ENCODE measurements at places on chromosomes 5 and 9.

DNA sequence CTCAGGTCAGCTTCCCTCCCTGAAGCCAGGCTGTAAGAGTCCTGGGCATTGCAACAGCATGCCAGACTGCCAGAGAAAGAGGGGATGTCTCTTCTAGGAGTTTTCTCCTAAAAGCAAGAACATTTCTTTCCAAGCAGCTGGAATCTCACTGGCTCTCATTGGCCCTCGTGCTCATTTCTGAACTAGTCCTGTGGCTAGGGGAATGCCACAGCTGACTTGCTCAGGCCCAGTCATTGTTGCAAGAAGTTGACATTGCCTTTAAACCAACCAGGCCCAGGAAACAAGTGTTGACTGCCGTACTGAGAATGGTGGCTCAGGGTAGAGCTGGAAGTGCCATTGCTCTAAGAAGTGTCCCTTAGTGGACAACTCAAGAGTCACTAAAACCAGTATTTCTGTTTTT lies 15.0 kb upstream of the CEP120 start:
- DNase-seq = no peak

DNA sequence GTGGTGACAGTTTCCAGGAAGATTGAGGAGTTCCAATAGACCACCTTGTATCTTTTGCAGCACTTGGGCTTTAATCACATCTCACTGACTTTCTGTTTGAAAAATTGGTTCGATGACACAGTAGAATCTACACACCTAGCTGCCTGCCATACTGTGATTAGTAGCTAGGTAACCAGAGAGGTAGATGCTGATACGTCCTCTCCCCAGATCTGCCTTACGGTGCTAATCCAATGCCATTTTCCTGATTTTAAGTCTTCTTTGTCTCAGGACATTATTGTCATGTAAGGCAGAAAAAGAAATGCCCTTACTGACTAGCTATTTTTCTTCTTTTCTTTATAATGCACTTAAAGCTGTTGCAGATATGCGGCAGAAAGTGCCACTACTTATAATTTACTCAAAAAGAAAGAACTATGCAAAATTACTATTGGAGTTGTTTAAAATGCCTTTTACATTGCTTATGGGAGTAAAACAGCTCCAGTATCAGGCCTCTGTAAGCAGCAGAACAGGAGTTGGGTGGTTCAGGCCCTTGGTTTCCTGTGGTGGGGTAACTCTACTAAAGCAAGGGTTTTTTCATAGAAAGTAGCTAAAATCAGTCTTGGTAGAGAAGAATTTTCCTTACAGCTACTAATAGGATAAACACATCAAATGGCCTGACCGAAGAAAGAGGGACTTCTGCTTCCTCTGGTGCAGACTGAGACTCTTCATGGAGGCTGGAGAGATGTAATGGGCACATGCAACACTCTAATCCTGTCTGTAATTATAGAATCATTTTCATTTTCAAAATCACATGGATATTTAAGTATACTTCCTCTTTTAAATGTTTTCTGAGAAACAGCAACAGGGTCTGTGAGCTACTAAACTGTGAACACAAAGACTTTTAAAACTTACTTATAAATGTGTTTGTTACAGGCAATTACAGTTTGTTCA lies 177.2 kb downstream of the MAPKAP1 start:
- no peak for DNase-seq

GRCh38 chr9:90988318-90988717 lies 186.7 kb downstream of the SYK start:
- DNase-seq = no peak

DNA sequence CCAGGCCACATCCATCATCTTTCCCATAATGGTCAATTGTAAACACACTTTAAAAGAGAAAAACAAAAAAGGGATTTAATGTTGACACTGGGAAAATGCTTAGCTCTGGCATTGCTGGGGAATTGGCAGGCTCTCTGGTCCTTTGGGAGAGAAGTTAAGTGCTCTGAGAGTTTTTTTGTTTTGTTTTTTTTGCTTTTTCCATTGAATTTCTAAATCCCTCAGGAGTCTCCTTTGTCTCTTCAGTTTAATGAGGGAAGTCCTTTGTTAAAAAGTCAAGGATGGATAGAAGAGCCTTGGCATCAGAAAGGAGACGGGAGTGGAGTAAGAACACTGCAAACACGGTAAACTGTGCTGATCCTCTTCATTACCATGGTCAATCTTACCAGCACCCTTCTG lies 7.1 kb upstream of the HAND1 start:
- DNase-seq = no peak

- peak; percentile 20 for DNase-seq
Measured at GRCh38 chr9:105911104-105911911, 217.0 kb downstream of the TMEM38B start.

- DNase-seq = no peak
Measured at GRCh38 chr5:111469903-111470302, 42.4 kb downstream of the STARD4 start.

- DNase-seq = no peak
Measured at GRCh38 chr9:21696411-21696871, 106.0 kb upstream of the MTAP start.

GRCh38 chr9:12351293-12352044 lies 341.7 kb upstream of the TYRP1 start:
- DNase-seq = no peak

- no peak for DNase-seq
Measured at GRCh38 chr5:169127431-169127830, 173.5 kb downstream of the SLIT3 start.

DNA sequence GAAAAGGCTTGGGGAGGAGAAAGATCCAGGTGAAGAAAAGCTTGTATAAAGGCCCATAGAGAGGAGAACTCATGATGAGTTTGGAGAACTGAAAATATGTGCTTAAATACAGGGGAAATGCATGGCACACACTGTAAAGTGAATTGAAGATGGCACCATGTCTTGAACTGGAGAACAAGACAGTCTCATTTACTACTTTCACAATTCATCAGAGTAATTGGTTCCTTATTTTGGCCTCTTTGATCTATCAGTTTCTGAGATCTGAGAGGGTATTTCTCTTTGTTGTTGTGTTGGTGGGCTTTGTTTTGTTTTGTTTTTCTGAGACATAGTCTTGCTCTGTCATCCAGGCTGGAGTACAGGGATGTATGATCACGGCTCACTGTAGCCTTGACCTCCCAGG lies 98.2 kb downstream of the CEMIP2 start:
- no peak for DNase-seq

DNA sequence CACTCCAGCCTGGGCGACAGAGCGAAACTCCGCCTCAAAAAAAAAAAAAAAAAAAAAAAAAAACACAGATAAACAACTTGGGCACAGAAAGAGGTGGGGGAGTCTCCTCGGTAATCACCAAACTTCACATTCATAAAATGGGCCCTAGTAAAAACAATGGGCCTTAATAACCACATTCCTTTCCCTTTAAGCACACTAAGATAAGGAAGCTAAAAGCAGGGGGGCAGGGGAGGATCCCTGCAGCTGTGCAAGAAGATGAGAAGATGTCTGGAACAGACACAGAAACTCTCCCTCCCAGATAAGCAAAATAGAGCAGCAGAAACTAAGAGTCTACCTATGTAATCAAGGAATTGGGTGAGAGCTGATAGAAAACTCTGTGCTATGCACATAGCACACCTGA lies 111.2 kb upstream of the FAM174A start:
- DNase-seq = no peak

- DNase-seq = no peak
Measured at GRCh38 chr9:36734737-36735136, 162.0 kb downstream of the MELK start.

GRCh38 chr9:7289773-7290172 lies 509.8 kb downstream of the DMAC1 start:
- DNase-seq = no peak

- DNase-seq = no peak
Measured at GRCh38 chr5:140219068-140219991, 44.3 kb downstream of the CYSTM1 start.

- DNase-seq = no peak
Measured at GRCh38 chr9:37182718-37183117, 62.3 kb downstream of the ZCCHC7 start.

GRCh38 chr9:21558615-21559401 lies 76.7 kb upstream of the IFNE start:
- DNase-seq = no peak

DNA sequence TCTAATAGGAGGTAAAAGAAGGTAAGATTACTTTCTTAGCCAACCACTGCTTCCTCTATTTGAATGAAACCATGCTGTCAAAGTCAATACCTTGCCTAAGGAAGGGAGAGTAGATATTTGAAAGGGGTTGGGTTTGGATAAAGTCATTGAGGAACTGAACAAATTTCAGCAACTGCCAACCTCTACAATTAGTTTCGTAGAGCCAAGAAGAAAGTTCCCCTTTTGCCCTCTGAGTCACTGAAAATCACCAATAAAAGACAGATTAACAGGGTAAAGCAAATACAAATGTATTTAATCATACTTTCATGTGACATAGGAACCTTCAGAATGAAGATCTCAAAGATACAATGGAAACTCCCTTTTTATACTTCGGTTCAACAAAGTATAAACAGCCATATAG lies 615.7 kb downstream of the GABRG2 start:
- no peak for DNase-seq

- DNase-seq = no peak
Measured at GRCh38 chr5:55620009-55620765, 85.4 kb upstream of the PLPP1 start.

DNA sequence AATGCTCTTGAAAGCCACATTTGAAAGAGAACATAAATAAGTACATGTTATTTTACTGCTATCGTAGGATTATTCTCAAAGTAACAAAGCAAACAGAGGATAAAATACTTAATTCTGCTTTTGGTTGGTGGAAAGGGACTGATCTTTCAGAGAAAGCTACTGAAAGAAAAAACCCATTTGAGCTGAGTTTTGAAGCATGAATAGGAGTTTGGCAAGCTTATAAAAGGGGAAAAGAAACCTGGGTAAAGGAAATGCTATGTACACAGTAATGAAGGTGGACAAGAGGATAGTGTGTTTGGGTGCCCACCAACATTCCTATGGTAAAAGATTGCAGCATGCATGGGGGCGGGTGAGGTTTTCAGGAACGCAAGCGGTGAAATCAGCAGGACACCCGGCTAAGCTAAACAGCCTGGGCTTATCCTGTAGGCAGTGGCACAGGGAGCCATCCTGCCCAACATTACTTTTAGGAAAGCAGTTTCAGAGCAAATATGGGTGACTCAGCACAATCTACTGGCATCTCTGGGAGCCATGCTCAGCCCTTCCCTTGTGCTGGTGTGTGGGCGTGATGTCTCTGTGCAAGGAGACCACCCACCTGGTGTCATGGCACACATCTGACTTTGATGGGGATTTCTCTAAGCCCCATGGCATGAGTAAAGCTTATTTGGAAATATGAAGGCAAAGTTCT lies 673.9 kb upstream of the KLF4 start:
- no peak for DNase-seq

DNA sequence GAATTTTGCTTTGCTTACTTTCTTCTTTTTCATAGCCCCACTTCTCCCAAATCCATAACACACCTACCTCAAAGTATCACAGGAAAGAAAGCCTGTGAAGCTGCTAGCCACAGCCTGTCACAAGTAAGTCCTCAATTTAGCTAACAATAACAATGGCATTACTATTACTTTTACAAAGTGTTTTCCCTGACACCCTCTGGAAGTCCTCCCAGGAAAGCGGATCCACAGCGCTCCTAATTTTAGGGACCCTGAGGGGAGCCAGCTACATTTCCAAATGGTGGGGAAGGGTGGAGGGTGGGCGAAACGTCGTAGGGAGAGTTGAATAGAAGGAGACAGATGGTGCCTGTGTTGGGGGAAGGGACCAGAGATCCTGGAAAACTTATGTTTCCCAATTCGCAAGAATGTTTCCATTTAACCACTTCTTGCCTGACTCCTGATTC lies 523 bp upstream of the WWC1 start:
- no peak for DNase-seq

- no peak for DNase-seq
Measured at GRCh38 chr5:162274679-162275078, 207.1 kb downstream of the GABRG2 start.

DNA sequence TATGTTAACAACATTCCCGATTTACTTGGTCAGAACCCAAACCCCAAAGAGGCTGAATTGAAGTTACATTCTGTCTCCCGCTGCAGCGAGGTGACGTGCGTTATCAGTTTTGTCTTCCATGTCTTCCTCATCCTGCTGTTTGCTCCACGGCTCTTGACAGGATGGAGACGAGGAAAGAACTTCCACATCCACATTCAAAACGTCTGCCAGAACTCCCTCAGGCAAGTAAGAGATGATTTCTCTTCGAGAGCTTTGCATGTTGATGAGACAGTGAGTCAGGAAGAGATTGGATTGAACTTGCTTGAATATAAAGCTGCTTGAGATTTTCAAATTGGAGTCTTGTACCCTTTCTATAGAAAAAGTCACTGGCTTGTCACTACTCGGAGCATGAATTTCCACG lies 242.6 kb downstream of the AUH start:
- no peak for DNase-seq

DNA sequence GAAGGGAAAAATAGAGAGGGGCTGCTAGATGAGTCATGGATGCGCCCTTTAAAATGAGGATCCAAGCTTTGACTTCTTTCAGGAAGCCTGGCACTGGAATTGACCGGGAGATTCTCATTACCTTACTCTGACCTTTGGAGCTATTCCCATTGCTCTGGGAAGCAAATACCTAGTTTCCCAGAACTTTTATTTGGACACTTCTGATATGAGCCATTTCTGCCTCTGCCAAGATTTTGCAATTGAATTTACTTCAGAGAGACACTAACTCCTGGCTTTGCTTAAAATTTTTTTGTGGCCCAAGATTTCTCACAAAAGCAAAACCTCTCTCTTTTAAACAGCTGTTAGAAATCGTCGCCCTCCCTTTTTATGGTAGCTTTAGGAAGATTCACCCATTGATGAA lies 15.7 kb upstream of the AGXT2 start:
- no peak for DNase-seq

DNA sequence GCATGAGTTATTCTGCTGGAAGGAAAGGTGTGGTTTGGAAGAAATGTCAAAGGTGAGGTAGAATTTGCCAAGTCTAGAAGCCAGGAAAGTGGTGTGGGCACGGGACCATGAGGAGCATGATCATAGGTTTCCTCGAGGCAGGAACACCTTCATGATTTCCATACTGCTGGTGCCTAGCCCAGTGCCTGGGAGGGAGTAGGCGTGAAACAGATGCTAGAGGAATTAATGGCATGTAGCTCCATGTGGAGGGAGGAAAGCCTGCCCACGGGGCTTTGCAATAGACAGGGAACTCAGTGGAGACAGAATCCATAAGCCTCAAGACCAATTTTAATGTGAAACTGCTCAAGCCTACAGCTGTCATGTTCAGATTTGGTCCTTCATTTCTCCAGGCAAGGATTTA lies 35.1 kb downstream of the TTLL11 start:
- DNase-seq = no peak

DNA sequence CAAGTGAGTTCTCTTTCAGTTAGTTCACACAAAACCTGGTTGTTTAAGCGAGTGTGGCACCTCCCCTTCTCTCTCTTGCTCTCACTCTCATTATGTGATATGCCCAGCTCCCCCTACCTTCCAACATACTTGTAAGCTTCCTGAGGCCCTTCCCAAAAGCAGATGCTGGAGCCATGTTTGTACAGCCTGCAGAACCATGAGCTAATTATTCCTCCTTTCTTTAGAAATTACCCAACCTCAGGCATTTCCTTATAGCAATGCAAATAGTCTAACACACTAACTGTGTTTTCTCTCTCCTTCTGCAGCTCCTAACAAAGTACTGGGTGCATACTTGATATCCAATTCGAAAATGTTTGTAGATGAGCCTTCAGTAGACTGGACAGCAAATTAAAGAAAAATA lies 62.7 kb downstream of the TRIM32 start:
- DNase-seq = no peak
